ENCODE measurements at places on chromosomes 11 and 22.
A peak's percentile ranks its signal among the peaks of the same experiment; 100 is the strongest.

GRCh38 chr22:43928468-43928867 lies 4.9 kb downstream of the PNPLA3 start:
- DNase-seq, result no peak

- no peak for DNase-seq
Observed at GRCh38 chr22:36988075-36988832, 31.0 kb downstream of the TST start.

- DNase-seq, result no peak
Observed at GRCh38 chr11:119169282-119169719, 776 bp downstream of the NLRX1 start.

DNA sequence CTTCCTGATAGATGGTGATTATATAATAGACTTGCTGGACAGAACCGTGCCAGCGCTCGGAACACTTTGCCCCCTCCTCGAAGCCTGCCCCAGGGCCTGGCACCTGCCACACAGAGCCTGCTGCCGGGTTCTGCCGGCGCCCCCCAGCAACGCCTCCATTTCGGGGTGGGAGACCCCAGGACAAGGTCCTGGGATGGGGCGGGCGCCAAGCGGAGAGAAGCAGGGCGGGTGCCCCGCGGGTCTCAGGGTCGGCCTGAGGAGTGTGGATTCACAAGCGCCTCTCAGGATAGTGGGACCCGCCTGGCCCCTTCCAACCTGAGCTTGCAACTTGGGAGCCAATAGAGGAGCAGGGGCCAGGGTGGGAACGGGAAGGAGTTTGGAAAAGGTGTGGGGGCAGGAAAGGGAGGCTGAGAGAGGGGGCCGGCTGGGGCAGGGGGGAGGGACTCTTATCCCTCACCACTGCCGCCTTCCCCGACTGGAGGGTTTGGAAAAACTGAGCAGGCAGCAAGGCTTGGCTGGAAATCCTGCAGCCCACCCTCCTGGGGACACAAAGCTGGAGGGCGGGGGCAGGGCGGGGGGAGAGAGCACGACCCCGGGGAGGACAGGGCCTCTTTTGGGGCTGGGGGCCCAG lies 3.3 kb upstream of the BCL9L start:
- DNase-seq, result peak; percentile 37

DNA sequence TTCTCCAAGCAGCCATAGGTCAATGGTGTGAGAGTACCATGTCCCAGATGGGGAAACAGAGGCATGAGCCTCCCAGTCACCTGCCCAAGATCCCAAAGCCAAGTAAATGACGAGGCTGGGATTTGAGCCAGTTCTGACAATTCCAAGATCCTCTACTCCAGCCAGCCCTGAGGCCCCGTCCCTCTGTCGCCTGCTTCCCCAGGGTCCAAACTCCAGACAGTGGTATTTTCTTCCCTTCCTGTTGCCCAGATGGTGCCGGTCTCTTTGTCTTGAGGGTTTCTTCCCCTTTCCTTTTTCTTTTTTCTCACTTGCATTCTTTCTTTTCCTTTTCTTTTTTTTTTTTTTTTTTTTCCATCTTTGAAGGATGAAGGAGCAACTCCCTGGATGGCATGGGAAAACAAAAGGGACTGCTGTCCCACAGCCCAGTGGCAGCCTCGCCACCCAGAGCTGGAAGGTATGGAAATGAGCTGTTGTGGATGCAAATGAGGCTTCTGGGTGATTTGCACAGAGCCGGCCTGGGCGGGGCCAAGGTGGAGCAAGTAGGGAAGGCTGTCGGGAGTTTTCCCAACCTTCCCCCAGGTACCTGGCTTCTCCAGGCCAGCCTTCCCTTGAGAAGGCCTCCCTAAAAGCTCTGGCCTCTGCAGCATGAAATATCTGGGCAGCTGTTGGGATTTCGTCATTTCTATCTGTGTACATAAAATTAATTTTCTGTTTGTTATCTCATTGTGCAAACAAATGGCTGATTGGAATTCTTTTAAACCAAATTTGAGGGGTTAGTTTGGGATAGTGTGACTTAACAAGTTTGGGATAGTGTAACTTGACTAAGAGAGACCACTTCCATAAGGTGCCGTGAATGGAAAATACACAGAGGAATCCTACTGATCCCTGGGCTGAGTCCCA lies 146.8 kb downstream of the MN1 start:
- no peak for DNase-seq

DNA sequence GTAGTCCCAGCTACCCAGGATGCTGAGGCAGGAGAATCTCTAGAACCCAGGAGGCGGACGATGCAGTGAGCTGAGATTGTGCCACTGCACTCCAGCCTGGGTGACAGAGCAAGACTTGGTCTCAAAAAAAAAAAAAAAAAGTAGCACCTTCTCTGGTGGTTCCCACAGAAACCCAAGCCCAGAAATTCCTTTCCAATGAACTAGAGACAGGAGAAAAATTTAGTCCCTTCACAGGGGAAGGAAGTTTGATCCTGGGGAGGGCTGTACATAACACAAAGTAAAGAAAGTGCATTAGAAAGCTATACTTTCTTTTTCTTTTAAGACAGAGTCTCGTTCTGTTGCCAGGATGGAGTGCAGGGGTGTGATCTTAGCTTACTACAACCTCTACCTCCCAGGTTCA lies 25.5 kb upstream of the APOA1 start:
- no peak for DNase-seq

DNA sequence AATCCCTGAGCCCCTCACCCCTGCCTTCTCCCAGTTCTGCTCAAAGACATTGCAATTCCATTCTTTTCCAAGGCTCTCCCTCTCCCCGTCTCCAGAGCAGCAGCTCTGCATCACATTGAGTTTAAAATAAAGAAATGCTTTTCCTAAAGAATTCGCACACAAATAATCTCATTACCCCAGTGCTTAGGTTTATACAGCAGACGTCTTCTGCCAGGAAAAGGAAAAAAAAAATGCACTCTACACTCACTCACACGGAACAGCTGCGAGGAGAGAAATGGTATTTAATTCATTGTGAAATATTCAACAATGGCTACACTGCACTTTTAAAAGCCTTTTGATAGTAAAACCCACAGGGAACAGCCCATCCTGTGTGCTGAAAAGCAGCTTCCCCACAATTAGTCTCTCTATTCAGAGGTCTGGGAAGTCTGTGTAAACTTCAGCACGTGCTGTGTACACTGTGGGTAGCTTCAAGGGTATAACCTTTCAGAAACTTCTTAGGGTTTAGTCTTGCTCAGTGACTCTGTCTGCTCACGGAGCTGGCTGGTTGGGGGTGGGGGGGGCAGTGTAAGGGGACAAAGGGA lies 42.8 kb downstream of the ETS1 start:
- DNase-seq, result peak; percentile 91

GRCh38 chr11:78149646-78150045 lies 10.2 kb upstream of the ALG8 start:
- peak; percentile 6 for DNase-seq

GRCh38 chr11:69540118-69541000 lies 58.9 kb downstream of the LINC01488 start:
- no peak for DNase-seq

GRCh38 chr22:23306438-23306921 lies 126.2 kb downstream of the BCR start:
- no peak for DNase-seq

GRCh38 chr11:77879218-77879617 lies 58.3 kb downstream of the AAMDC start:
- no peak for DNase-seq

DNA sequence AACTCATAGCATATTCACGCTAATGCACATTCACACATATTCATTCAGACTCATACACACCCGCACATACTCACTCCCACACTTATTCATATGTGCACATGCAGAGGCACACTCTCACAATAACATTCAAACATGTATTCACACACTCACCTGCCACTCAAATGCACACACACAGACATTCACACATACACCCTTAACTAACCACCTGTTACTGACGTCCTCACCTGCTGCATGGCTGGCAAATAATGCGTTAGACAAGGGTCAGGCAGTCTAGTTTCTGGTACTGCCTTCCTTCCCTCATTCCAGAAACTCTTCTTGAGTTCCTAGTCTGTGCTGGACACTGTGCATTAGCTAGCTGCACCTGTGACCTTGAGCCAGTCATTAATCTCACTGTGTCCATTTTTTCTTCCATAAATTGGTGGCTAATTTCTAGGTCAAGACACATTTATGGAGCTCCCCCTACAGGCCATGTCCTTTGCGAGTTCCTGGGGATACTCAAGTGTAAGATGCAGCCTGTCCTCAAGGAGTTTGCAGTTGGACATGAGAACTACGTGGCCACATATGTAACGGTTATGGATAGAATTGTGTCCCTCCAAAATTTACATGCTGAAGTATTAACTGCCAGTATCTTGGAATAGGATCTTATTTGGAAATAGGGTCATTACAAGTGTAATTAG lies 34.5 kb upstream of the SEZ6L start:
- no peak for DNase-seq

DNA sequence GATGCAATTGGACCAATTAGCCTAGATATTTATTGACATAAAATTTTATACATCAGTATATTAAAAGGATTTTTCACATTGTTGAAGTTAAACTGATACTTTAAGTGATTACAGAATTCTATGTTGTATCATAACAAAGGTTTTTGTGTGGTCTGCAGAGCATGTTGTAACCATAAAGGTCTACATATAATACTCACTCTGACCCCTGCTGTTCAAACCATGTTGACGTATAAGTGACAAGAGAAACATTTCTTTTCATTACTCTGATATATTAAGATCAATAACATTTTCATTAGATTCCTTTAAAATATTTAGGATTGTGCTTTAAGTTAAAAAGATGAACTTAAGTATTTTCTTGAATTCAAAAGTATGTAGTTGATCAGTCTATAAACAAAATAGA lies 63.9 kb downstream of the GAS2 start:
- DNase-seq, result peak; percentile 4

DNA sequence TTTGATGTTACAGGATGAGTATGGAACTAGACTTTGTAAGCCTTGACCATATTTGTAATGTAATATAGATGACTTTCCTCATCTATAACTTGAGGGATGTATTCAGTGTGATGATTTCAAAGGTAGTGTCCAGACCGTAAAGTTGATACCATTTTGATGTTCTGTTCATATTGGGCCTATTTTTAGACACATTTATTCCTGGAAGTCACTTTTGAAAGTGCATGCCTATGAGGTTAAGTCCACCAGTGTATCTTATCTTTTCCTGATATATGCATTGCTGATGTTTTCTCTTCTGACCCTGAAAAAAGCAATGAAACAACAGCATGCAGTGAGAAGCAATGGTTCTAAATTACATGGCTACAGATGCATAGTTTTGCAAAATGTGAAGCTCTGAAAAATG lies 244.7 kb upstream of the PDGFD start:
- no peak for DNase-seq

- peak; percentile 20 for DNase-seq
Observed at GRCh38 chr11:2933375-2934020, 4.3 kb upstream of the PHLDA2 start.

DNA sequence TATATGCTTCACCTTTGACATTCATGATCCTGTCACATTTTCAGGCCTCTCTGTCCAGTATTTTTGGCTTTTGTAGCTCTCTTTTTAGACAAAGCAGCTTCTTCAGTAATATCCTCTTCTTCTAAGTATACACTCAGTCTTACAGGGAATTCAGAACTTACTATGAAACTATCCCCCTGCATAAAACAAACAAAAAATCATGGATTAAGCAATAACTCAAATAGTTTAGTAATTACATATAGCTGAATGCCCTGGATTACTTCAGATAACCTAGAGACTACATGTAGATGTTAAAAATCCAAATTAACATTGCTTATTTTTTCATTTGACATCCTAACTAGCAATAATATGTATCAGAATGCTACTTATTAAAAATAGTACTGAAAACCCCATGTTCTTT lies 5.2 kb downstream of the TAF1D start:
- DNase-seq, result no peak

- no peak for DNase-seq
Observed at GRCh38 chr22:39214006-39214382, 30.8 kb downstream of the PDGFB start.

DNA sequence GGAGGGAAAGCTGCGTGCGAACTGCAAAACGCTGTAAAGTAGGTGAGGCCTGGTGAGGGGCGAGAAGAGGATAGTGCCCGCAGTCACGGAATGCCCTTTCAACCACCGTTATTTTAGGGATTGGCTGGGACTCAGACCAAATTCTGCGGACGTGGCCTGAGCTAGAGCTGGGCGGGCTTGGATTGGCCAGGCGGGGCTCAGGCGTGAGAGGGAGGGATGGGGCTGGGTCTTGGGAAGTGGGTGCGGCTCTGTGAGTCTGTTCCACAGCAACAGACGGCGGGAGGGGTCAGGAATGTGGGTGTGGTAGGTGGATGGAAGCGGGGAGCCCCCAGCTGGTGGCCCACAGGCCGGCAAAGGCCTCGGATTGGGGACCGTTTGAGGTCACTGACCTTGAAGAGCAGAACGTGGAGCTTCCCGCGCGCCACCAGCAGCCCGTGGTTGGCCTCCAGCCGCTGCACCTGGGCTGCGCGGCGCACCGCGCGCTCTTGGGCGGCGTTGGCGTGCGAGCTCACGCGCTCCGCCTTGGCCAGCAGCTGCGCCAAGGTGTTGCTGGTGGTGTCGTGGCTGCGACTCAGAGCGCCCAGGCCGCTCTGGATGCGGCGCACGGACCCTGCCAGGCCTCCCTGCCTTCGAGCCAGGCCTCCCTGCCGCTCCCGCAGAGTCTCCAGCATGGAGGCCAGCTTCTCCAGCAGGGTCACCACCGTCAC lies 444 bp downstream of the CAVIN3 start:
- DNase-seq, result no peak

DNA sequence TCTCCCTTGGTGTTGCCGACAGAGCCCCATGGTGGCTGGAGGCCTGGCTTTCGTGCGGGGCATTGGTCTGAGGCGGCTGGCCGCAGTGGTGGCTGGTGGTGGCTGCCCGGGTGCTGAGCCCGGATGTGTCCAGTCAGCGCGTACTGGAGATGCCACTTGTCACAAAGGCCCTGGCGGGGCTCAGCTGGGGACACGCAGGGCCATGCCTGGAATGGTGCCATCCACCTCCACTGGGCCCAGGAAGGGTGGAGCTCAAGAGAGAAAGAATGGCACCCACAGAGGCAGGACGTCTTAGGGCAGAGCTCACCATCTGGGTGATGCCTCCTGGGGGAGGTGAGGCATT lies 92.5 kb downstream of the CEP164 start:
- DNase-seq, result no peak

GRCh38 chr11:77411717-77412441 lies 62.0 kb downstream of the PAK1 start:
- DNase-seq, result peak; percentile 35

GRCh38 chr22:32232191-32232830 lies 22.8 kb downstream of the SLC5A4 start:
- no peak for DNase-seq

GRCh38 chr22:35411102-35411501 lies 11.2 kb downstream of the MCM5 start:
- DNase-seq, result no peak

DNA sequence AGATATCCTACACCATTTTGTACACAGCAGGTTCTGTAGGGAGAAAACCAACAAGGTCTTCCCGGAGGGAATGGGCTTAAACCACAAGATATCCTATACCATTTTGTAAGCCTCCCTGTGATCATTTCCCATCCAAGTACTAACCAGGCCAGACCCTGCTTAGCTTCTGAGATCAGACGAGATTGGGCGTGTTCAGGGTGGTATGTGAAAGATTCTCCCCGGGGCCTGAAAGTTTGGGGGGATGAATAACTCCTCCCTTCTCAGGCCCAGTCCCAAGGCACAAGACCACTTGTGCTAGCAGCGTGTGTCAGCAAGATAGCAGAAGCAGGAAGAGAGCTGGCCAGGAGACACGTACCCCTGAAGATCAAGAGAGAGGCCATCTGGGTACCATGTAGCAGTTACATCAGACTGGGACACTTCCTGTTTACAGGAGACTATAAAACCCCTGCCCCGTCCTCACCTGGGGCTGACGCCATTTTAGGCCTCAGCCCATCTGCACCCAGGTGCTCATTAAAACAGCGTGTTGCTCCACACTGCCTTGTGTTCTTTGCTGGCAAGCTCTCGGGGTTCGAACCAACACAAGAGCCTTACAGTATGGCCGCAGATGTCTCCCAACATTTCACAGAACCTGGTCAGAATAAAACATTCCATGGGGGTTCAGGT lies 17.3 kb downstream of the MIF start:
- DNase-seq, result no peak

All from DMS153 (cell line).